ENCODE measurements at places on chromosomes 6 and 20.

GRCh38 chr20:34175079-34175478 lies 63.0 kb upstream of the EIF2S2 start:
- H3K36me3 ChIP-seq, result no peaks in the 10 kb centered on the region
- peaks cover 23% of the 10 kb centered on the region for H3K4me1 ChIP-seq
- H3K4me3 ChIP-seq, result no peak overlapping the region

- no peaks in the 10 kb centered on the region for H3K27me3 ChIP-seq
- no peak overlapping the region for H3K4me3 ChIP-seq
- DNase-seq, result no peak
- no peaks in the 10 kb centered on the region for H3K4me1 ChIP-seq
- H3K27ac ChIP-seq, result no peak overlapping the region
Observed at GRCh38 chr20:48959899-48960550, 38.5 kb downstream of the ARFGEF2 start.

DNA sequence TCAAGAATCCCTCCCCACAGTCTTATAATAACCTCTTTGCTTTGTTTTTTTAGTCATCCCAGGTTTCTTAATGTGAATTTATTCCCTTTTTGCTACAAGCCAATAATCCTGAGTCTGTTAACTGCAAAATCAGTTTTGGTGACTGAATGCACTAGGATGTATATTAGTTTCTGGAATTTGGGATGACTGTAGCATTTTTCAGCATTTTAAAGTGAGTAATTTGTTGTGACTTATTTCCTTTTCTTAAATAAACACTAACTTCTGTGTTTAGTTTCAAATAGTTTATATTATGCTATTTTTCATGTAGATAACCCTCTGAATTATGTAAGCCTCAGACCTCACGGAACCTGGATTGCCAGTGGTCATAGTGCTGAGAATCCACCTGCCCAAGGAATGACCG lies 5.5 kb downstream of the CST1 start:
- no peak overlapping the region for H3K4me3 ChIP-seq
- H3K27me3 ChIP-seq, result no peaks in the 10 kb centered on the region
- no peaks in the 10 kb centered on the region for H3K4me1 ChIP-seq
- no peak for DNase-seq

- H3K36me3 ChIP-seq, result no peaks in the 10 kb centered on the region
- H3K27ac ChIP-seq, result no peak overlapping the region
- DNase-seq, result no peak
- no peak overlapping the region for H3K4me3 ChIP-seq
- H3K27me3 ChIP-seq, result no peaks in the 10 kb centered on the region
- H3K4me1 ChIP-seq, result no peaks in the 10 kb centered on the region
Observed at GRCh38 chr6:129623008-129623732, 86.8 kb downstream of the ARHGAP18 start.

- H3K36me3 ChIP-seq, result no peaks in the 10 kb centered on the region
- no peak overlapping the region for H3K27ac ChIP-seq
- no peaks in the 10 kb centered on the region for H3K27me3 ChIP-seq
- no peaks in the 10 kb centered on the region for H3K4me1 ChIP-seq
- H3K4me3 ChIP-seq, result no peak overlapping the region
Observed at GRCh38 chr6:84379142-84379541, 151.7 kb upstream of the CEP162 start.

DNA sequence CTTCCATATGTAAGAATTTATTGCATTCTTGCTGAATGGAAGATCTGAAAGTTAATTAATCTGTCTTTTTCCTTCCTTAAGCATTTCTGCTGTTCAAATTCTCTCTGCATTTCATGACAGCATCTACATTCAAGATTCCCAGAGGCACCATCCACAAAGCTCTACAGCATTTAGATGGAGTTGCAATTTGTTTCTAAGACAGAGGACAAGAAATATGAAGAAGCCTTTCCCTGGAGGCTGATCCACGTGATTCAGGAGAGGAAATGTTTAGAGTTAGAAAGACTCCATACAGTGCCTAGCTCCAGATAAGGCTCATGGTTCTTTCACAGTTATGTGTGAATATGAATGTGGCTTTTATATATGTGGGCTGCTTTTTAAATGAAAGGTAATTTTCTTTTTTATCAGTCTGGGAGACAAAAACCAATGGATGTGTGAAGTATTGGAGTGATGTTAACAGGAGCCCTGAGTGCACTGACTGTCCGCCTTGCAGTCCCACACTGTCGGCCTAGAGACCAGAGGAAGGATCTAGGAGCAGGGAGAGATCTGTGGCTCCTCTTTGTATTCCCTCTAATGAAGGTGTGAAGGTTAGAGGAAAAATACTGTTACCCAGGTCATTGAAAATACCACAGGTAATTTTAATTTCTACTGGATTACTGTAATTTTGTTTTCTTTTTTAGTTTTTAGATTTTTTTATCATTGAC lies 686.6 kb upstream of the GJE1 start:
- H3K4me3 ChIP-seq, result no peak overlapping the region
- H3K27me3 ChIP-seq, result peaks cover 5% of the 10 kb centered on the region
- H3K4me1 ChIP-seq, result no peaks in the 10 kb centered on the region

- H3K4me1 ChIP-seq, result no peaks in the 10 kb centered on the region
- H3K36me3 ChIP-seq, result no peaks in the 10 kb centered on the region
- no peak overlapping the region for H3K27ac ChIP-seq
- peaks cover 23% of the 10 kb centered on the region for H3K27me3 ChIP-seq
- DNase-seq, result no peak
Observed at GRCh38 chr6:38713812-38714211, 1.3 kb upstream of the DNAH8 start.

DNA sequence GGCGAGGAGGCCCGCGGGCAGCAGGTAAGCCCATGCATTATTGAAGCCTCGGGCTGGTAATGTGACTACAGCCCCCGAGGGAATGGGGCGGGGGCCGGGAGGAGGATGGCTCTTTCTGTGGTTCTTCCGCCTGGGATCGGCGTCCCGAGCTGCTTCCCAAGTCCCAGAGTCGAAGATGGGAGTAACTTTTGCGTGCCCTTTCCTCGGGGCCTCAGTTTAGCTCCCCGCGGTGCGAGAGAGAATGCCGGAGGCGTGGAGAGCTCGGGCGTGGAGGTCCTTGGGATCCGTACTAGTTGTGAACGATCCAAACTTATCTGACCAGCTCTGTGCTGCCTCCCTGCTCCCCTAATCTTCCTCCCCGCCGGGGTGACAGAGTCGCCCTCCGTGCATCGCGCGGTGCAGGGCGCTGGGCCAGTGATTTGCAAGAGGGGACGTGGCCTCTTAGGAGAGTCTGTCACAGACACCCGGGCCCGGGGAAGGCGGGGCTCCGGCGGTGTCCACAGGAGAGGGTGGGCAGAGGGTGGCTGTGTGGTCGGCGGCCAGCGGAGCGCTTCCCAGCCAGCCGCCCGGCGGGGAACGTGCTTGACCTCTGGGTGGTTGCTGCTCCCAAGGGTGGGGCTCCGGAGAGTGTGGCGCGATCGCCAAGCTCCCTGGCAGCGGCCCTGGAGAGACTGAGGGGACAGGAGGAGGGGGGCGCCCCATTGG lies 815 bp downstream of the UTRN start:
- H3K4me1 ChIP-seq, result peaks cover 8% of the 10 kb centered on the region
- DNase-seq, result peak; percentile 79
- H3K36me3 ChIP-seq, result peaks cover 5% of the 10 kb centered on the region
- no peaks in the 10 kb centered on the region for H3K27me3 ChIP-seq
- H3K4me3 ChIP-seq, result peak overlapping the region; percentile 98

DNA sequence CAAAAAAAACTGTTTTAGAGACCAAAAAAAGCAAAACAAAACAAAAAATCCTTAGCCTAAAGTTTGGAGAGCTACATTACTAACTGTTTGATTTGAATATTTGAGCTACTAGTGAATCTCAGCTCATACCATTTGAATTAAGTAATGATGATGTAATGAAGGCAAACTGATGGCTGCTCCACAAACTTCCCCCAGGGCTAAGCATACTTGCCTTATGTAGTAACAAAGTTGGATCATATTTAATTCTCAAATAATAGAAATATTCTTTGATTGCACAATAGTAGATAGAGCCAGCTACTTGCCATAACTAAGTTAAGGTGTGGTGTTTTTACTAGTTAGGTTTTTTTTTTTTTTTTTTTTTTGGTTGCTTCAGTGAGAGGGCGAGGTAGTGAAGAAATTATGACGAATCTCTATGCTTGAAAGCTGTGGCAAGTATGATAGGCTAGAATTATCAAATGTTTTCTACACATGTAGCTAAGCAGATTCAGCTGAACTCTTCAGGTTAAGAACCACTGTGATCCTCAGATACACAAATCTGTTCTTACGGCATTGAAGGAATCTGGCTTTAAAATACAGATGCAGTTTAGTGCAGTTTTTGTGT lies 2.9 kb downstream of the RAB32 start:
- peaks cover 3% of the 10 kb centered on the region for H3K27me3 ChIP-seq
- H3K27ac ChIP-seq, result peak overlapping the region; percentile 78
- peak overlapping the region; percentile 45 for H3K4me3 ChIP-seq
- H3K36me3 ChIP-seq, result peaks cover 14% of the 10 kb centered on the region
- peaks cover 25% of the 10 kb centered on the region for H3K4me1 ChIP-seq
- no peak for DNase-seq

GRCh38 chr6:158536891-158537798 lies 22.7 kb upstream of the TMEM181 start:
- no peaks in the 10 kb centered on the region for H3K4me1 ChIP-seq
- H3K36me3 ChIP-seq, result no peaks in the 10 kb centered on the region
- H3K27me3 ChIP-seq, result peaks cover 46% of the 10 kb centered on the region
- no peak overlapping the region for H3K27ac ChIP-seq
- no peak for DNase-seq

GRCh38 chr20:41258474-41258873 lies 59.1 kb downstream of the ZHX3 start:
- H3K27ac ChIP-seq, result no peak overlapping the region
- DNase-seq, result no peak
- H3K4me3 ChIP-seq, result no peak overlapping the region
- H3K36me3 ChIP-seq, result no peaks in the 10 kb centered on the region

GRCh38 chr6:125099211-125100073 lies 54.1 kb upstream of the TPD52L1 start:
- H3K36me3 ChIP-seq, result no peaks in the 10 kb centered on the region
- peak overlapping the region; percentile 51 for H3K27ac ChIP-seq
- H3K27me3 ChIP-seq, result peaks cover 10% of the 10 kb centered on the region
- H3K4me3 ChIP-seq, result peak overlapping the region; percentile 85
- peak; percentile 73 for DNase-seq

DNA sequence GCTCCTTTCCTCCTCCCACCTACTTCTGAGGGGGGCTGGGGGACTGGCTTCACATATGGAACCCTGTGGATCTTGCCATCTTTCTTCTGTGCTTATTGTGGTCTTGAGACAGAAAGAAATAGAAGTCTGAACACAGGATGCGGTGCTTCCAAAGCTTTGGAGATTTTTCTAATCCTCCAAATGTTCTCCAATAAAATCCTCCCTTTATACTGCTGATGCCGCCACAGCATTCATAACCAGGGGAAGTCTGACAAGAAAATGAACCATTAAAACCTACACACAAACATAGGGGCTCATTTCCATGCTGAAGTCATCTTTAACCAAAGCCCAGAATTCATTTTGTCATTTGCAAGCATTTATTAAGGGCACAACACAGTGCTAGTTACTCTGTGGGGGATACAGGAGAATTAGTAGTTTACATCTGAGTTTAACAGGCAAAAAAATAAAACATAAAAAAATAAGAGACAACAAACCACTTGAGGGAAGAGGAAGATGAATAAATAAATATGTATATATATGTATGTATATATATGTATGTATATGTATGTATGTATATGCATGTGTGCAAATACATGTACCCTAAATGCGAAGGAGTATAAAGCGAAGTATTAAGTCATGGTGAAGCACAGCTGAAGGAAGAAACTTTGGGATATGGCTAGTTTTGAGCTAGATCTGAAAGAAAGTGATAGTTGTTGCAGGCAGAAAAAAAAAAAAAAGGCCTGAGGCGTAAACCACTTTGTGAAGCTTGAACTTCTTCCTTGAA lies 5.9 kb upstream of the PTPRK start:
- DNase-seq, result no peak
- H3K27me3 ChIP-seq, result no peaks in the 10 kb centered on the region
- no peak overlapping the region for H3K4me3 ChIP-seq
- H3K4me1 ChIP-seq, result peaks cover 24% of the 10 kb centered on the region
- no peaks in the 10 kb centered on the region for H3K36me3 ChIP-seq

GRCh38 chr6:68711386-68712000 lies 76.4 kb downstream of the ADGRB3 start:
- H3K4me1 ChIP-seq, result peaks cover 12% of the 10 kb centered on the region
- H3K36me3 ChIP-seq, result no peaks in the 10 kb centered on the region
- no peak for DNase-seq
- H3K4me3 ChIP-seq, result no peak overlapping the region
- H3K27ac ChIP-seq, result no peak overlapping the region

- peaks cover 3% of the 10 kb centered on the region for H3K4me1 ChIP-seq
- peaks cover 18% of the 10 kb centered on the region for H3K36me3 ChIP-seq
- no peaks in the 10 kb centered on the region for H3K27me3 ChIP-seq
Observed at GRCh38 chr6:82959385-82959941, 106.2 kb downstream of the UBE3D start.

DNA sequence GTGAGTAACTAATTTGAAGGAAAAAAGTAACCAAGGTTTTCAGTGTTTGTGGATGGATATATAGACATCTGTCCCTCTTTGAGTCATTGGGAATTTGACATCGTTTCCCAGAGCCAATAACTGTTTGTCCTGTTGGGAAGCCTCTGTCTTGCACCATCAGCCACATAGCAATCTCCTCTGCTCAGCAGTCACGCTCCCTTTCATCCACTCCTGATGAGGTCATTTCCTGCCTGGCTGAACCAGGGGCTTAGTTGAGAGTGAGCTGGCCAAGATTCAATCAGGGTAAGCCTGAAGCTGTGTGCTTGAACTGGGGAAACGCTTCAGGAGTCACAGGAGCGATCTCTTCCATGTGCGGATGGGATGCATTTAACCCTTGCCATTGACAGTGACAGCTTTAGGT lies 121.5 kb upstream of the FOXQ1 start:
- H3K4me1 ChIP-seq, result peaks cover 4% of the 10 kb centered on the region
- H3K4me3 ChIP-seq, result no peak overlapping the region
- no peaks in the 10 kb centered on the region for H3K36me3 ChIP-seq
- DNase-seq, result no peak
- no peak overlapping the region for H3K27ac ChIP-seq

GRCh38 chr20:35617397-35618262 lies 2.0 kb downstream of the SPAG4 start:
- no peaks in the 10 kb centered on the region for H3K36me3 ChIP-seq
- H3K4me3 ChIP-seq, result peak overlapping the region; percentile 91
- peaks cover 4% of the 10 kb centered on the region for H3K27me3 ChIP-seq

- no peak for DNase-seq
- no peaks in the 10 kb centered on the region for H3K27me3 ChIP-seq
- H3K36me3 ChIP-seq, result no peaks in the 10 kb centered on the region
- H3K4me3 ChIP-seq, result no peak overlapping the region
- H3K4me1 ChIP-seq, result no peaks in the 10 kb centered on the region
Observed at GRCh38 chr20:12947691-12948090, 61.1 kb upstream of the SPTLC3 start.

- H3K27me3 ChIP-seq, result peaks cover 23% of the 10 kb centered on the region
- no peak overlapping the region for H3K4me3 ChIP-seq
- H3K4me1 ChIP-seq, result peaks cover 25% of the 10 kb centered on the region
Observed at GRCh38 chr6:116467514-116467913, 6.3 kb downstream of the CALHM6 start.

All from type B pancreatic cell (in vitro differentiated cells).